ENCODE measurements at places on chromosomes 11 and 22. TPM values are rescaled to one million over a fixed set of nuclear protein-coding genes. Genes with fewer than 3 reads are reported as not detected.

GRCh38 chr11:48036011-48036410, 55.7 kb downstream of the PTPRJ start:
- no peak for DNase-seq

Gene APOBEC3G
- 1.6 TPM for total RNA-seq

GRCh38 chr11:68751004-68751325, 355 bp downstream of the TESMIN start:
- no peak for DNase-seq

GRCh38 chr22:43346521-43346929, 3.4 kb upstream of the SCUBE1 start:
- peak; percentile 67 for DNase-seq

Gene NPTXR
- total RNA-seq: 1.7 TPM

- no peak for DNase-seq
Observed at GRCh38 chr22:31400023-31400397, 606 bp downstream of the DRG1 start.

- no peak for DNase-seq
Observed at GRCh38 chr22:20029550-20030225, 8.8 kb downstream of the TANGO2 start.

- DNase-seq: no peak
Observed at GRCh38 chr11:121482231-121483129, 29.7 kb upstream of the SORL1-AS1 start.

GRCh38 chr11:105022527-105022926, 441 bp downstream of the CASP5 start:
- no peak for DNase-seq

All from psoas muscle (tissue), 8 donors.